Retina (tissue), 1 donor: ENCODE measurements at places on chromosomes 11 and 22.

GRCh38 chr11:24932110-24933000 lies 435.5 kb downstream of the LUZP2 start:
- DNase-seq, result no peak

DNA sequence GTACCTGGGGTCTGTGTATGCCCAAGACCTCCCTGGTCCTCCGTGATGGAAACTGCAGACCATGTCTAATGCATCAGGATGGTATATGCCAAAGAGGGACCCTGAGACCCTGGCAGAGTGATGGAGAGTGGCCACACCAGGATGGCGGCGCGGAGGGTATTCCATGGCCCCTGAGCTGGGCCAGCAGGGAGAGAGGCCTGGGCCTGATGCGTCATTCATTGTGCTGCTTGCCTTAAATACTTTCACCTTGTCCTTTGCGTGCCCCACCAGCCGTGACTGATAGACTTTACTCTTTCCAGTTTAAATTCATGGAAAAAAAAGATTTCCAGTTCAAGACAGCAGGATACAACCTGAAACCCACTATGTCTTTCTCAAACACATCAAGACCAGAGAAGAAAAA lies 5.6 kb upstream of the NDUFV1 start:
- DNase-seq, result no peak

DNA sequence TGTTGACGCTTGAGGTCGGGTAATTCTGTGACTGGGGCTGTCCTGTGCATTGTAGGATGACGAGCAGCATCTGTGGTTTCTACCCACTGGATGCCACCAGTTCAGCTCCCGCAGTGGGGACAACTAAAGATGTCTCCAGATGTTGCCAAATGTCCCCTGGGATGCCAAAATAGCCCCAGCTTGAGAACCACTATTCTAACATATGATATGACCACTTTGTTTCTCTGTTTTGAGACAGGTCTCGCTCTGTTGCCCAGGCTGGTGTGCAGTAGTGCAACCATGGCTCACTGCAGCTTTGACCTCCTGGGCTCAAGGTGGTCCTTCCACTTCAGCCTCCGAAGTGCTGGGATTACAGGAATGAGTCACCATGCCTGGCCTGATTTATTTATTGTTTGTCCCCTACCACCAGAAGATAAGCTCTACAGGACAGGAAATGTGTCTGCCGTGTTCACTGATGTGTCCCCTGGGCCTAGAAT lies 4.4 kb upstream of the MEN1 start:
- no peak for DNase-seq

GRCh38 chr11:119891055-119891768 lies 162.2 kb upstream of the NECTIN1 start:
- no peak for DNase-seq
